ENCODE measurements at places on chromosomes 2 and 18. TPM values are rescaled to one million over a fixed set of nuclear protein-coding genes. Genes with fewer than 3 reads are reported as not detected.

Gene SIX2
- total RNA-seq = 0.15 TPM

Gene C2orf66
- 0.84 TPM for total RNA-seq

Gene IL36B
- total RNA-seq = not detected

Gene TUBB8B
- 0.07 TPM for total RNA-seq

Gene EPB41L3
- total RNA-seq = 554 TPM

Gene HMSD
- total RNA-seq = 0.81 TPM

Gene CNRIP1
- 7.3 TPM for total RNA-seq

Gene LRRC30
- not detected for total RNA-seq

Gene KCNG3
- total RNA-seq = 0.55 TPM

Gene BZW1
- total RNA-seq = 1,408 TPM

Gene MTLN
- total RNA-seq = 90.7 TPM

Gene COBLL1
- total RNA-seq = 6.0 TPM

Gene NCKAP1
- 201 TPM for total RNA-seq

GRCh38 chr2:190343089-190343535, 277 bp upstream of the INPP1 start:
- DNase-seq = no peak

GRCh38 chr18:36977121-36977520, 148.2 kb downstream of the KIAA1328 start:
- no peak for DNase-seq

DNA sequence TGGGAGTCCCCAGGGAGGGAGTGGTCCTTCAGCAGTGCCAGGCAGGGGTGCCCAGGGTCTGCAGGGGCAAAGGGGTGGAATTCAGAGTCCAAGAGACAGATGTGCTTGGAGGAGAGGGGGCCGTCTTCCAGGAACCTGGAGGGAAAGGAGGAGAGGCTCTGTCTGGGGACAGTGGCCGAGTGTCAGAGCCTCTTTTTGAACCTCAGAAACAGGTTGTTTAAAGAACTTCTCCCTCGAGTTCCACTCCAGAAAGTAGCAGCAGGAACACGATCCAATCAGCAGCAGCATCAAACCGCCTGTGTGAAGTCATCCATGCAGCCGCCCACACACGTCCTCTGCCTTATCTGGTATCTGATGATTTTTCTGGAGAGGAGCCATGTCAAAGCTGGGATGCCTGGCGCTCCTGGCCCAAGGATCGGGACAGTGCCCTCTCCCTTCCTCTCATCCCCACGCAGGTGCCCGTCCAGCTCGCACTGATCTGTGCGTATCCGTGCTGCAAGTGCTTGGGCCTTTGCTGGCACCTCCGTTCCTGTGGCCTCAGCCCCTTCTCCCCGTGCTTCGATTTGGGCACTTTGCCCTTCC, 205.1 kb downstream of the NDUFA10 start:
- DNase-seq = no peak

GRCh38 chr2:207254591-207255464, 89.1 kb upstream of the KLF7 start:
- DNase-seq = no peak

DNA sequence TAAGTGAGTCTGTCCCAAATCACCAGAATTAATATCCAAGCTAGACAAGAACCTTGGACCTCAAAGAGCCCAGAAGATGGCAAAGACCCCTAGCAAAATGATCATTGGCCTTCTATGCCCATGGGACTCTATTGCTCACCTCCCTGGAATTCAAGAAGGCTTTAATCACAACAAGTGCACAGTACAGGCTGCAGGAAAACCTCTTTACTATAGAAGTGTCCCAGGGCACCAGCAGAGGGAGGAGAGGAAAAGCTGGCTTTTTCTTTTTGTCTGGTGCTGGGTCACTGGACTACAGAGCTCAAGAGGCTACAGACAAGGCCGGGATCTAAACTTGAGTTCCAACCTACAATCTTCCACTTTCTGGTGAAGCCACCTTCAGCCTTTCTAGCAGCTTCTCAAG, 88.3 kb upstream of the PPP1CB start:
- DNase-seq = no peak

DNA sequence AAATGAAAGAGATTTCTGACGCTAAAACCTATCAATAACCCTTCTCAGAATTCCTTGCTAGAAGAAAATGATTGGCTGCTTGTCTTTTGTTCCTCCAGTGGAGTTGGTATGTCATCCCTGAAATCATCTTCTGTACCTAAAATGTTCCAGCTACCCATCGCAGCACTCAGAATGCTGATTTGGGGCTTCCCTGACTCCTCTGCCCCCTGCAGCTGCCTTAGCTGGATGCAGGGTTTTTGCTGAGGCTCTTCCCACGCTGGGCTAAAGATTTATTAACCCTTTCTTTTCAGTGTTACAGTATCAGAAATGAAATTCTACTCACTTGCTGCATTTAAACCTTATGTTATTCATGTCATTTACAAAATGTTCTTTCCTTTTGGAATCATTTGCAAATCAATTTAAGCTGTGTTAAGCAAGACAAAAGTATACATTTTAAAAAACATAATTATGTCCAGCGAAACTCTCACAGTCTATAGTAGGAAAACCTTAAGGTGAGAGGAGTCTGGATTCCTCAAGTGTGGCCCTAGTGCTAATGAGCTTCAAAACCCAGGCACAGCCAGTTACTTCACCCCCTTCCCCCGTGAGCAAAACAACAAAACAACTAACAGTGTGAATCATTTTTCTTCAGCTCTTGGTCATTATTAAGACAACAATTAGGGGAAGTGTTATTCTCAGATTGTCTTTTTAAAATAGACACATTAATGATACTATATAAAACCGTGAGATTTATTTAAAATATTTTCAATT, 32.8 kb downstream of the PKP4 start:
- DNase-seq = no peak

GRCh38 chr18:8229787-8230186, 379.4 kb upstream of the RAB12 start:
- no peak for DNase-seq

GRCh38 chr2:70258532-70258875, 567 bp downstream of the PCYOX1 start:
- no peak for DNase-seq

GRCh38 chr2:129912871-129913694, 66.4 kb upstream of the RAB6C start:
- no peak for DNase-seq

DNA sequence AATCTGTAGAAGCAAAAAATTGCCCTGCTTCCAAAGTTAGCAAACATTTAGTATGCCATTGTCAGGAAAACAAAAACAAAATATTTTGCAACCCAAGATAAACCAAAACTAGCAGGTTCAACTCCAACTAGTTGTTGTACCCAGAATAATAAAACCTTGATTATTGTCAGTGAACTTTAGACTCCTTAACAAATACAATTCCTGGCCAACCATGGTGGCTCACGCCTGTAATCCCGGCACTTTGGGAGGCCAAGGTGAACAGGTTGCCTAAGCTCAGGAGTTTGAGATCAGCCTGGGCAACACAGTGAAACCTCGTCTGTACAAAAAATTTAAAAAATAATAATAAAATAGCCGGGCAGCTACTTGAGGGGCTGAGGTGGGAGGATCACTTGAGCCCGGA, 87.5 kb upstream of the MSH2 start:
- no peak for DNase-seq

- no peak for DNase-seq
Measured at GRCh38 chr2:95056044-95056443, 30.5 kb downstream of the MAL start.

GRCh38 chr2:136448432-136448831, 316.9 kb upstream of the THSD7B start:
- no peak for DNase-seq

- no peak for DNase-seq
Measured at GRCh38 chr2:224901121-224901676, 141.1 kb downstream of the DOCK10 start.

GRCh38 chr2:189293164-189293563, 113.6 kb upstream of the COL5A2 start:
- DNase-seq = no peak

GRCh38 chr2:125526093-125526492, 1129.9 kb upstream of the GYPC start:
- DNase-seq = no peak

GRCh38 chr2:238701341-238702206, 146.3 kb upstream of the TWIST2 start:
- DNase-seq = no peak

DNA sequence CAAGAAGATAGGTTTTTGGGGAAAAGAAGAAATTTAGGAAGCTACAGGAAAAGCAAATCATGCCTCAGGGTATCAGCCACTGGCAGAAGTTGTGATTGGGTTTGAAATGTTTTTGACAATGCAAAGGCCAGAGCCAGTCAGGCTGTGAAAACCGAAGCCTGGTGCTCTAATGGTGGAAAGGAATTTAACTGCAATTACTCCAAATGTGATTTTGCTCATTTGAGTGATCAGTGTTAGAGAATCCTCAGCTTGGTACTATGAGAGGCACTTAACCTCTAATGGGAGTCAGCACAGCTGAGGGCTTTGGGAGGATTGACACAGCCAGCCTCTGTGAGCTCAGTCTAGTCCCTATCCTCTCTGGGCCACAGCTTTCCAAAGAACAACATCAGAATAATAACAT, 176.5 kb downstream of the LRRTM1 start:
- DNase-seq = no peak

DNA sequence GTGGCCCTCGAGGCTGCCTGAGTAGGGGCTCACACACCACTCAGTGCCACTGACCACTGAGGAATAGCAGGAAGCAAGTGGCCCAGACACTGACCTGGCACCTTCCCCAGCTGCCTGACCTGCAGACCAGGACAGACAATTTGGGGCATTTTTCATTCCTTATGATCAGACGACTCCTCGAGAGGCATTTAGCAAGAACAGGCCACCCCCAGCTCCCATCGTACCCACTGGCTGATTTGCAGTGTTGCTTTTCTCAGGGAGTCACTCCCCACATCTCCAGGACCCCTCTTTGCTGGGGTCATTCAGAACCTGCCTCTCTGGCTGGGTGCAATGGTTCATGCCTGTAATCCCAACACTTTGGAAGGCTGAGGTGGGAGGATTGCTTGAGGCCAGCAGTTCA, 185.7 kb downstream of the HAUS1 start:
- DNase-seq = no peak

DNA sequence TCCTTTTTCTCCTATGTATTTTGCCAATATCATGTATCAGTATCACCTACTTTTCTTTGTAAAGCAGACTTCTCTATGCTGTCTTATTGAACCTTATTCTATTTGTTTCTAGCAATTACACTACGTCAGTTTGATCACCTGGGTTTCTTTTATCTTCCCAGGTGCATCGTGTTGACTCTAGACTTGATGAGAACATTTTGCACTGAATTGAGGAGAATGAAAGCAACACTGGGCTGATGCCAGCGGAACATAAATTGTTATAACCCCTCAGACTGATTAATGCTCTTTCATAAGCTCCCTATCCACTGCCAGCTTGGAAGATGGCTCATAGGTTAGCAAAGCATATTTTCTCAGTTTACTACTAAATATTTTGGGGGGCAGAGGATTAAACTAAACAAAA, 140.6 kb downstream of the EPHA4 start:
- DNase-seq = no peak

DNA sequence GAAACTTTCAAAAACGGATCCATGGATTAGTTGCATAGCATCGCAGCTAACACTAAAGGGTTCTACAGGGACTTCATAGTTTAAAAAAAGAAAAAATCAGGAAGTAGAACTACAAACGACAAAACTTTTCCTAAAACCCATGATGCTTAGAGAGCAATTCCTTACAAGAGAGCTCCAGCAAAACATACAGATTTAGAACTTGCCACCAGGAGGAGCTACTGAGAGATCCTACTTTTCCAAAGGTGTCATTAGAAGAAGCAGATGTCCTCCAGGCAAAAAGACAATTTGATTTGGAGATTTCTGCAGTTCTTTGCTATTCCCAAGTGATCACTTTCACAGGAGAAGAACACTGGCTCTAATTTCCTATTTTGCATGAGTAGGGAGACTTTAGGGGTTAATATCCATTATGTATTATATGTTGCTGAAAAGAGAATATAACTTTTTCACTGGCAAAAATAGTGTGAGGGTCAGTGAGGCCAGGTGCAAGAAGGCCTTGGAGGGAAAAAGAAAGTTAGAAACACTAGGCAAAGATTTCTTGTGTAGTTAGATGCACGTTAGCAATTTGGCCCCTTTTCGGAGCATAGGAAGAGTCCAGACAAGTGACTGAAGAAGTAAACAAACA, 436.2 kb downstream of the SUCLG1 start:
- DNase-seq = peak; percentile 68

DNA sequence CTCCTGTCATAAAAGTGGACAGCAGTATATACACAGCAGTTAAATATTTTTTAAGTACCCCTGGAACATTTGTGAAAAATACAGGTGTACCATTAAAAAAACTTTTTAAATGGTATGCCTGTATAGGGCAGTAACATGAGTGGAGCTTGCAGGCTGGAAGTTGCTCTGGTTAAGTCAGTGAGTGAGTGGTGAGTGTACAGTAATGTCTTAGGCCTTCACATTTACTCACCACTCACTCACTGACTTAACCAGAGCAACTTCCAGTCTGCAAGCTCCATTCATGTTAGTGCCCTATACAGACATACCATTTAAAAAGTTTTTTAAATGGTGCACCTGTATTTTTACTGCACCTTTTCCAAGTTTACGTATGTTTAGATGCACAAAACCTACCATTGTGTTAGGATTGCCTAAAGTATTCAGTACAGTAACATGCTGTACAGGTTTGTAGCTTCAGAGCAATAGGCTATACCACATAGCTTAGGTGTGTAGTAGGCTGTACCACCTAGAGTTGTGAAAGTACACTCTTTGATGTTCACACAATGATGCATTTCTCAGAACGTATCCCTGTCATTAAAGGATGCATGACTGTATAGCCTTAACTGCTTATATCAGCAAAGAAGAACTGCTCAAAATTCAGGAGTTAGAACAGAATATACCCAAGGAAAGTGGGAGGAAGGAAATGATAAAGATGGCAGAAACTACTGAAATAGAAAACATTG, 112.6 kb downstream of the EHBP1 start:
- DNase-seq = no peak

- no peak for DNase-seq
Measured at GRCh38 chr2:15895615-15896469, 44.5 kb upstream of the MYCN start.

DNA sequence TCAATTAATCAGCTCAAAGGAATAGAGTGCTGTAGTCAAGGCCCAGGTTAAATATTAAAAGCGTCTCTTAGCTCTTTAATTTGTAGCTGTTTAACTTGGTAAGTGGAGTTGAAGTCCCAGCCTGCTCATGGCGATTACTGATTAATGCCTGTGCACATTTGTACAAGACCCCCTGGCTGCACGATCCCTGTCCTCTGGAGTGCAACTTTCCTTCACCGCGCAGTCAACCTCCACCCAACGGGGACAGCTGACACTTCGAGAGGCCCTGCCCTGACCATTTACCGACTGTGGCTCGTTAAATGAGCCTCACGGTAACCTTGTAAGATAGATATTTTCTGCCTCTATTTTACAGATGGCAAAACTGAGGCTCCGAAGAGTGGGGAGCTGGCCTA, 5.5 kb upstream of the CYS1 start:
- no peak for DNase-seq

- no peak for DNase-seq
Measured at GRCh38 chr2:74571058-74571457, 16.5 kb downstream of the DOK1 start.

- DNase-seq = peak; percentile 70
Measured at GRCh38 chr2:144943293-144943941, 423.5 kb upstream of the ZEB2 start.

- no peak for DNase-seq
Measured at GRCh38 chr18:24736662-24737330, 276.4 kb downstream of the HRH4 start.

All from NCI-H460 (cell line).